Mesenteric fat pad (tissue), 1 donor: ENCODE measurements at places on chromosomes 16 and 17.

GRCh38 chr17:31593806-31594205 is 202.3 kb downstream of the RAB11FIP4 start:
- no peak for DNase-seq

- DNase-seq = no peak
Observed at GRCh38 chr16:56938664-56939513, 6.9 kb downstream of the HERPUD1 start.

DNA sequence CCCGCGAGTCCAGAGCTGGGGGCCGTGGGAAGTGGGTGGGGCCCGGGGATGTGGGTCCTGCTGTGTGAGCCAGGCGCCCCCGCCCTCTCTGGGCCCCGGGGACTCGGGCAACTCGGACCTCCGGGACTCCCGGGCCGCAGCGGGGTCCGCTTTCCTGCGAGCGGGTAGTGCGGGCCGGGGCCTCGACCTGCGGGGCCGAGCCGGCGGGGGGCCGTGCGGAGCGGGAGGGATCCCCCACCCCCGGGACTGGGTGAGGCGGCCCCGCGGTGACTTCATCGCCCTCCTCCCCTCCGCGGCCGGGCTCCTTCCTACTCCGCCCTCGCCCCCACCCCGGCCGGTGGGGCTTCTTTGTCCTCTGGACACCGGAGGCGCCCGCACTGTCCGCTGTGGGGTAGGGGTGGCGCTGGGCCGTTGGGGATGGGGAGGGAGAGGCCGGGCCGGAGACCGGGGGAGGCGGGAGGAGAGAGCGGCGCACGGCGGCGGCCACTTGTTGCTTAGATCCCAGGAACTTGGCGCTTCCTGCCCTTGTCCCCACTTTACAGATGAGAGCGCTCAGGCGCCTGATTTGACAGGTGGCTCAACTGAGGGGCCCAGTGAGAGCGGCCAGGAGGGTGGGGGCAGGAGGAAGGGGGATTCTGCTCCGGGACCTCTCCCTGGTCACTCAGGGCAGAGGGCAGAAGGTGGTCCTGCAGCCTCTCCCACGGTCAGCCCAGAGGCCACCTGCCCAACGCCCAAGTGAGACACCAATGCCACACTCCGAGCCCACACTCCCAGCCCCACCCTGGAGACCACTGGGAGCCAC is 874 bp downstream of the CMTM3 start:
- no peak for DNase-seq

GRCh38 chr17:44350733-44351226 is 5.7 kb downstream of the GRN start:
- DNase-seq = no peak

GRCh38 chr17:39264119-39264518 is 38.4 kb upstream of the STAC2 start:
- no peak for DNase-seq
